ENCODE measurements at places on chromosomes 6 and 20.

DNA sequence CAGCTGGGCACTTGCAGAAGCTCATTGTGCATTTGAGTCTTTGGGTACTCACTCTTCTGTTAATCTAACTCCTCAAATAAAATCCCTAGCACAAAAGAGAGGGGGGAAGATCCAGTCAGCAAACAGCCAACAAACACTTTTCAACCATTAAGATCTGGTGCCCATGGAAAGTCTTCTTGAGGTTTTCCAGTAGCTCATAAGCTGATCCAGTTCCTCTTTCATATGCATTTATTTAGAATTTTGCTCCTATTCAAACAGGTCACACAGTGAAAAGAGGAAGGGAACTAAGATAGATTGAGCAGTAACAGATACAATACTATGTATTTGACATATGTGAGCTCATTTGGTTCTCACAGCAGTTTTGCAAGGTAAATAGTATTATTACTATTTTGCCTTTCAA, 38.6 kb downstream of the HLA-DPB1 start:
- no peak for DNase-seq

DNA sequence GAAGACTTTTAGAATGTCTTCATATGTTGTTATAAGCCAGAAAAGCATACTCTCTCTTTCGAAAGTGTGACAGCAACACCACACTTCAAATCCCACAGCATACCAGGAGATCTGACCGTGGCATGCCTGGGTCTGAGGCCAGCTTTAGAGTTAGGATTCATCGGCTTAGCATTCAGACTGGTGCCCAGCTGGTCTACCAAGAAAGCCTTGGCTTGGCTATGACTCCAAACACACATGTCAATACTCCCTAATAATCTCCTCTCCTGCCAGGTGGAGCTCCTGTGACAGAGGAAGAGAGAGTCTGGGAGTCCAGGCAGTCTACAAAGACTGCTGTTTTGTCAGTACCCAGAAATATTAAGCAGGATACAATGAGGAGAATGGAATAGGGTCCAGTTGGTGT, 77.1 kb upstream of the MAN1A1 start:
- DNase-seq = no peak

GRCh38 chr20:23180451-23180921, 94.4 kb upstream of the CD93 start:
- no peak for DNase-seq

DNA sequence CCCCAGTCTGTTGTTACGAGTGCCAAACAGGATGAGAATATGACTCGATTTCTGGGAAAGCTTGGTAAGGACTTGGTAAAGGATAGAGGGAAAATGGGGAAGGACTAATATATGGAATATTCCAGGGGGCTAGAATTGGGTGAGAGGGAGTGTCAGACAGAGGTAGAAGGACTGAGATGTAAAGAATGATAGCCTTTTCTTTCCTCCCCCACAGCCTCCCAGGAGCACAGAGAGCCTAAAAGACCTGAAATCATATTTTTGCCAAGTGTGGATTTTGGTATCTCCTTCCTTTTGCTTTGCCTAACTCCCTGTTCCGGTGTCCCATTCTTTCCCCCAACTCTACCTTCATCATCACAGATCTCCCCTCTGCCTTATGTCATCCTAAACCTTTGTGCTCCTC, 3.1 kb downstream of the MSH5 start:
- DNase-seq = no peak

- DNase-seq = no peak
Measured at GRCh38 chr20:19114410-19114809, 98.0 kb upstream of the SLC24A3 start.
